ENCODE measurements at places on chromosomes 1 and 21.

DNA sequence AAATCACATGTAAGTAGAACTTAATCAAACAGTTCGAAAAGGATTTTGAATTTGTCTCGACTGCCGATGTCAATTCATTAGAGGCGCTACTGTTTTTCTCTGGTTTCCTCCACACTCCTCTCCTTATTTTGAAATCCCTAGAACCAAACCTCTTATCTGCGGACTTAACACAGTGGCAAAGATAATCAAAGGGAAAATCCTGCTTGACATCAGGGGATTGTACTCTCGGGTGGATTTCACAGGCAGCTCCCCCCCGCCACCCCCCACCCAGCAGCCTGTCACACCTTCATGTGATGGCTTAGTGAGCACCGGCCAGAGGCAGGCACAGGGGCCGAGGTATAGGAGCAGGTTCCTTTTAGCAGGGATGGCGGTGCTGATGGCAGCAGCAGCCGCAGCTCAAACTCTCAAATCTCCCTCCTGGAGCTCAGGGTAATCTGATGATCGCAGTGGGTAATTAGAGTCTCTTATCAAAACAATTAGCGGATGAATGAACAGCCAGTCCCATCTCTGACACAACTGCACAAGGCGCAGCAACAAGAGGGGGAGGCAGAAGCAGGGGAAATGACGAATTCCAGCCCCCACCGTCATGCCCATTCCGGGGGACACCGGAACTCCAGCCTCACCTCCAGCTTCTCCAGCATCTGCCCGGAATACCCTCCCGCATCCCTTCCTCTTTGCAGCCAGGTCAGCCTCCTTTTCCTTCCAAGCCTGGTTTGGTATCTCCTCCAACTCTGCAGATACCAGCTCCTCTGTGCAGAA lies 80.3 kb downstream of the SSBP3 start:
- DNase-seq = no peak

- DNase-seq = no peak
Observed at GRCh38 chr21:42007356-42007940, 2.7 kb downstream of the ZBTB21 start.

DNA sequence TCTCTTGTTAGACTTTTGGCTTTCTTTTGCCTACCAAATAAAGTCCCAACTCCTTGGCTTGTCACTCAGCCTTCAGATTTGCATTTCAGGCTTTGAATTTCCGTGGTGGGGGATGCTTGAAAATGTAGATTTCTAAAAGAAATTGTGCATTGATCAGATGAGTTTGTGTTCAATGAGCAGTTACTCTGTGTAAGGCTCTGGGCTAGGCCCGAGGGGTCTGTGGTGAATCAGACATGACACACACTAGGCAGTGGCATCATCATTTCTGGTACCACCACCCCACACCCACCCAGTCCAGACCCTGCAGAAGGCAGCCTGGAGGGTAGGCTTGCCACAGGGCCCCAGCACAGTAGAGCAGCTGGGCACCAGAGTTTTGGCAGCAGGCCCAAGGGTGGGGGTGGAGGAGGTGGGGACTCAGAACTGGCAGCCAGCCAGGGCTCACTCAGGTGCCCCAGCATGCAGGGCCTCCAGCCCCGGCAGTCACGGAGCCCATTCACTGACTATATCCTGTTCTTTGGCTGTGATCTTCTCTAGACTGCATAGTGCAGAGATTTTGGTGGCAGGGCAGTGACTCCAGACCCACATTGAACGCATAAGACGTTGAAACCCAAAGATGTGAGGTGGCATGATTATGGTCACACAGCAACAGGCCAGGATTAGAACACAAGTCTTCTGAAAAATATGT lies 97.2 kb upstream of the ARTN start:
- peak; percentile 87 for DNase-seq

GRCh38 chr1:181079920-181080319 lies 8.6 kb upstream of the IER5 start:
- no peak for DNase-seq

- no peak for DNase-seq
Observed at GRCh38 chr1:234836045-234836681, 226.2 kb upstream of the IRF2BP2 start.

GRCh38 chr1:62800825-62801306 lies 16.9 kb downstream of the ATG4C start:
- DNase-seq = no peak

GRCh38 chr1:226406401-226406881 lies 1.5 kb downstream of the PARP1 start:
- DNase-seq = peak; percentile 57

GRCh38 chr1:168136709-168137514 lies at the start of gene GPR161:
Gene GPR161, minus strand, starts transcription at chr1:168136930. Its CDS starts 32,080 bp downstream, at chr1:168104850.
- DNase-seq = no peak

GRCh38 chr1:183075861-183076260 lies 52.6 kb downstream of the LAMC1 start:
- DNase-seq = no peak

- no peak for DNase-seq
Observed at GRCh38 chr1:160636076-160636475, 10.8 kb downstream of the SLAMF1 start.

GRCh38 chr1:156767879-156768604 lies 707 bp downstream of the PRCC start:
- no peak for DNase-seq

GRCh38 chr1:63638471-63638870 lies 45.3 kb downstream of the PGM1 start:
- no peak for DNase-seq

- no peak for DNase-seq
Observed at GRCh38 chr1:181129771-181130606, 41.5 kb downstream of the IER5 start.

GRCh38 chr1:23254584-23254983 lies 37.3 kb upstream of the HTR1D start:
- DNase-seq = no peak

DNA sequence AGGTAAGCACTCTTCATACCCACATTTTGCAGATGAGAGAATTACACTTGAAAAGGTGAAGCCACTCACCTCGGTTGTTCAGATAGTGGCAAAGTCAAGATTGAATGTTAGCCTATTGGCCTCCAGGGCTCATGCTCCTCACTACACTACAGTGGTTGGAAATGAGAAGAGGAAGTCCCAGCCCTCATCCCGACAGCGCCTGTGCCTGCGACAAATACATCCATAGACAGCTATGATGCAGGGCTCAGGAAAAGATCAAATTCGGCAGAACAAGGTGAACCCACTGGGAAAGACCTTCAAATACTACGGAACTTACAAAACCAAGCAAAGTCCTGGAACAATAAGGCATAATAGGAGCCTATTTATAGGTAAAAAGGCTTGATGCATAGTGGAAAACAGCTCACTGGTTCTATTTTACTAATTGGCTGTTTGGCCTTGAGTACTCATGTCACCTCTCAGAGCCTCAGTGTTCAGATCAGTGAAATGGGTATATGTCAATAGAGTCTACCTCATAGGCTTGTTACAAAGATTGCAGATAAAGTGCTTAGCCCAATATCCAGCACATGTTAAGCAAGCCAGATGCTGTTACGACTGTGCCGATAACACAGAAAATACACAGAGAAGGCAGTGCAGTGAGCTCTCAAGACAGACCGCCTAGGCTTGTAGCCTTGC lies 3.5 kb downstream of the SPOCD1 start:
- no peak for DNase-seq

GRCh38 chr1:11062965-11063401 lies 3.2 kb upstream of the SRM start:
- peak; percentile 27 for DNase-seq

DNA sequence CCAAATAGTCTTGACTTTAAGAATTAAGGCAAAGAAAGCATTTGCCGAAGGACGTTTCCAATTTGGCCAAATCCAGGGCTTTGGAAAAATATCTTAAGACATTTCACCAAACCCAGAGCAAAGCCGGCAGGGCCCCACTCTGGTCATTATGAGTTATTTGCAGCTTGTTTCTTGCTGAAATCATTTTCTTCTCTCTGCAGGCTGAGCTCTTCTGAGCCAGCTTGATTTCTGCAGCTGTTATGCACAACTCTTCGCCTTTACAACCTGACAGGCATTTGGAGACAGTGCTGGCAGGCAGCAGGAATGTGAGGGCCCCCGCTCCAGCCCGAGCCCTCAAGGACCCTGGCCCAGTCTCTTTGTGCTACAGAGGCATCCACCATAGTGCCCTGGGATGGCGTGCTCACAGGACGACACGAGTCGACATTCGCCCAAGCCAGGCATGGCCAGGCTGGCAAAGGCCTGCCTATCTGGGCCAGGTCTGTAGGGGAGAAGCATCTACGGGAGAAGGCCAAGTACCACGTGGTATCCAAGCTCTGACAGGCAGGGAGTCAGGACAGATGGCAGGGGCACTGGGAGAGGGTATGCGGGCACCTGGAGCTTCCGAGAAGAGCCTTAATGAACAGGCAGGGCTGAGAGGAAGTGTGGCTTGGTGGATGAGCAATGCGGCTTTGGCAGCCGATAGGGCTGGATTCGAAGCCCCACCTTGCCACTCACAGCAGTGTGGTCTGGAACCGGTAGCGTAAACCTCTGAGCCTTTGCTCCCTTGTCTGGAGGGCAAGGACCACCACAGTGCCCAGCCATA lies 32.3 kb downstream of the SYF2 start:
- DNase-seq = no peak

- no peak for DNase-seq
Observed at GRCh38 chr21:44199448-44199847, 41.3 kb downstream of the ICOSLG start.

GRCh38 chr1:97721221-97721620 lies 199.6 kb downstream of the DPYD start:
- no peak for DNase-seq

DNA sequence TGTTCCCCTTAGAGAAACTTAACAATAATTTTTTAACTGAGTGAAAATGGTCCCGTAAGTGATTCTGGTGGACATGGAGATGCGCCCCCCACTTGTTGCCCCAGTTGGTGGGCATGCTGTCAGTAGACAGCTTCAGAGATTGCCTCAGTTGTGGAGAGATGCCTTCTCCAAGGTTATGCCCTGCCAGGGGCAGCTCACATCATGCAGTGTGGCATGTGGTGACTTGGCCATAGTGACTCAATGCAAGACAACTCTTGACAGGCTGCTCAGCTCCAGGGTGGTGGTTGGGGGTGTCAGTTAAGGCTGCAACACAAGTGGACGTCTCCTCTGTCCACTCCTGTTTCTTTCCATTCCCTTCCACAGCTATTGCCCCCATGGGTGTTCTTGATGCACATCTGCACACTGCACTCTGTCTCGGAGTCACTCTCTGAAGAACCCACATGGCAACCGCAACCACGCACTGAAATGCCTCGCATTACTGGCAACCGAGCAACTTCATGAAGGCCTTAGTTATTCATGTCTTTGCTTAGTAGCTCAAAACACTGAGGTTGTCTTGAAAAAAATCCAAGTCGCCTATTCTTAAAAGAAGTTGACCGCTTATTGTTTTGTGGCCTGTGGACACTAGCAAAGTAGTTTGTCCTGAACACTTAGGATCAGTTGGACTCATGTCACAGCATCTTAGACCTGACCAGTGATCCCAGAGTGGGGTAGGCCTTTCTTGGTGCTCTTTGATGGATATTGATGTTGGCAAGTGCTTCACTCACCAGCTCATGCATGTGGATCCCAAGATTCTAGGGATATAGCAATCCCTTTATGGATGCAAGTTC lies 54.8 kb upstream of the USP1 start:
- no peak for DNase-seq

DNA sequence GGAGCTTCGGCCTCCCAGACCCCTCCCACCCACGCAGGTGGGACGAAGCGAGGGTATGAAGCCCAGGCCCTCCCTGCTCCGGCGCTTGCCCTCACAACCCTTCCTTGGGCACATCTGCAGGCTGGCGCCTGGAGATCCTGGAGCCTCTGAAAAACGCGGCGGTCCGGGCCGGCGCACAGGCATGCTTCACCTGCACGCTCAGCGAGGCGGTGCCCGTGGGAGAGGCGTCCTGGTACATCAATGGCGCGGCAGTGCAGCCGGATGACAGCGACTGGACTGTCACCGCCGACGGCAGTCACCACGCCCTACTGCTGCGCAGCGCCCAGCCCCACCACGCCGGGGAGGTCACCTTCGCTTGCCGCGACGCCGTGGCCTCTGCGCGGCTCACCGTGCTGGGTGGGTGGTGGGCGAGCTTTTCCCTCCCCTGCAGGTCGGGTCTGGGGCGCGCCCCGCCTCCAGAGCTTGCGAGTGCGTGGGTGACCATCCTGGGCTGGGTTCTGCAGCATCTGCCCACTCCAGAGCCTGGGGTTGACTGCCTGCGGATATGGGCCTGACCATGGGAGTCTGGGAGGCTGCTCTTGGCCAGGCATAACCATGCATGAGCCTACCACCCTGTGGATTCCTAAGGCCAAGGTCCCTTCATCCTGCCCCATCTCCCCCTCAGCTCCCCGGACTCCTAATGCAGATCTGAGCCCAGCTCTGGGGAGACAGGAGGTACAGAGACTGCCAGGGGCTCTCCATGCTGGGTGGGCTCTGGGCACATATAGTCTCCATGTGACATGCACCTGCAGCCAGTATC lies 89.8 kb downstream of the TRIM11 start:
- no peak for DNase-seq

DNA sequence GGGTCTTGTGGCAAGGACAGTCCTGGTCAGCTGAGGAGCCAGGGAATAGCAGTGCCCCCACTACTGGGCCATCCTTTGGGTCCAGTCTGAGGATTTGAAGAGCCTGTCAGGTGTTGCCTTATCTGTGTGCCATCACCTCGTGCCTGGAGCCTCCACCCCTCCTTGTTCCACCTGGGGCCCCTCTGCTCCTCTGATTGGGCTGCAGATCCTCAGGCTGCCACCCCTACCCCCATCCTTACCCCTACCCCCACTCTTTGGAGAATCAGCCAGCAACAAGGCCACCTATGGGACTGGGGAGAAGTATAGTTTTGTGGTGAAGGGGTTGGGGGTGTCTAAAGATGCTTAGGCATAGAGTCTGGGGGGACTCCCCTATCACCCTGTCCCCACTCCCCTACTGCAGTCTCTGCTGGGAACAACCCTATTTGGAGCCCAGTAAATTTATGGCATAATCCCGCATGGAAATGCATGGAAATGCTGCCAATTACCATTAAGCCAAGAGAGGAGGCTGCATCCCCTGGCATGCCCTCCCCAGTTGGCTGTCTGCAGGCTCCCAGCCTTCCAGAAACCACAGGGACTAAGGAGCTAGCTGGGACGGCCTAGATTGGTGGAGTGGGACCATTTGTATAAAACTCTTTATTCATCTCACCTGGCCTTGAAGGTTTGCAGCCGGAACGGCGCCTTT lies 142.7 kb upstream of the CSF3R start:
- no peak for DNase-seq

DNA sequence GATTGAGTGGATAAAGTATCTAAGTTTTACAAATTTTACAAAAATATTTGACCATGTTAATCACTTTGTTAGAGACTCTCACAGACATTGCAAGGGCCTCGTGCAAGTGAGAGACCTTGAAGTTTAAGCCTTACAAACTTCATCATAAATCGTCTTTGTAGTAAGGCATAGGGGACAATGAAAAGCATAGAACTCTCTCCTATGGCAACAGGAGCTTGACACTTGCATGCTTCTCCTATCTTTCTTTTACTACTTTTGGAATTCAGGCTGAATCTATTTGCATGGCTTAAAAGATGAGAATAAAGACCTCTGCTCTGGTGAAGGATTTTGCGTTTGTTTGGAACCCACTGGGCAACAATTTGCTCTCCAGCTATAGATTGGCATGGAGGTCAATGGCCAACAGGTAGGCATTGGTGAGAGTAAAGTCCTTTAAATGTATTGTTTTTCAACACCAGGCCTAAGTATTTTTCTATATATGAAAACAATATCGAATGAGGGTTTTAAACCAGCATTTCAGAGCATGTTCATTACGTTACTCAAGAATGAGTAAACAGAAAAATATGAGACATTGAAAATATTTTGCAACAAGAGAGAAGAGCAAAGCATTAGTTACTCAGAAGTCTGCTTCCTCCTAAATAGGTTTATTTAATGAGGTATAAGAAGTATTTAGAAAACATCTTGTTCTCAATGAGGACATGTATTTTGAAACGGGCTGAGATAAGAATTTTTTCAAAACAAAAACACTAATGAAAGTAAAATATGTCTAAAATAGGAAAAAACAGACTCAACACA lies 192.2 kb downstream of the TGFB2 start:
- DNase-seq = no peak
